ENCODE measurements at places on chromosomes 13 and 19.
A peak's percentile ranks its signal among the peaks of the same experiment; 100 is the strongest.

DNA sequence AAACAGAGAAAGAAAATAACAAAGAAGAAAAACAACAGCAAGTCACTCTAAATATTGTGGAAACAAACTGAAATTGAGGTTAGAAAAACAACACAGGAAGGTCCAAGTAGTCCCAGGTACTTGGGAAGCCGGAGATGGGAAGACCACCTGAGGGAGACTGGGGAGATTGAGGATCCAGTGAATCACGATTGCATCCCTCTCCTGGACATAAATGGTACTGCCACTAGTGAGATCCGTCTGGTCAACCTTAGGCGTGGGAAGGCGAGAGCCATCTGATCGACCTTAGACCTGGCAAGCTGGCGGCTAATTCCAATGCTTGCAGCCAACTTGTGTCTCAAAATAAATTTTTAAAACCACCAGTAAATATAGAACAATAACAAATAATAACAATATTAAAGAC is 81.9 kb downstream of the ZNF726 start:
- no peak for DNase-seq

DNA sequence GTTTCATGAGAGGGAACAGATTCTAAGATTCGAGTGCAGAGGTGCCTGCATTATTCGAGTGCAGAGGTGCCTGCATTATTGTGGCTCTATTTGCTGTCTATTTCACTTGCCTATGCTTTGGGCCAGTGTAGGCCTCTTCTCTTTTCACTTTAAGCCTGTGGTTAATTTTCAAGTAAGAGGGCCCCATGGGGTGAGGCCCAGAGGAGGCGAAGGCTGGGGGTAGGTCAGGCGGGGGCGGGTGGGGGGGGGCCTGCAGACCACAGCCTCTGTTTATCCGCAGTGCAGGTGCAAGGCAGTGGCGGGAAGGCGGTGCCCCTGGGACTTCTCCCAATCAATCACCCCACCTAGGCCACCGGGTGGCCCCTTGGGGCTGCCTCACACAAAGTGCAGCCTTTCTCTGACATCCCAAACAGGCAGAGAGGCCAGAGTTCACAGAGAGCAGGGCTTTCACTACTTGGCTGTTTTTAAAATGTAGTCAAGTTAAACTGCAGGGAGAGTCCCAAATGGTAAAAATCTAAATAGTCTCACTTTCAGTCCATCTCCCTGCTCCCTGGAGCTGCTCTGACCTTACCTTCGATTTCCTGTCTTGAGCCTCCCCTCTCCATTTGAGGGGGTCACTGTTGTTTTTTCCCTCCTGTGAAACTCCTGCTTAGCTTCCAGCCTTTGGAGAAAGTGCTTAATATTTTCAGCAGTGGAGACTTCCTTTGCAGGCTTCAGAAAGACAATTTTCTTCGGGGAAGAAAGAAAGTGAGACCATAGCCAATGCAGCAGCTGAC is 249.0 kb downstream of the DLEU7 start:
- DNase-seq: no peak

DNA sequence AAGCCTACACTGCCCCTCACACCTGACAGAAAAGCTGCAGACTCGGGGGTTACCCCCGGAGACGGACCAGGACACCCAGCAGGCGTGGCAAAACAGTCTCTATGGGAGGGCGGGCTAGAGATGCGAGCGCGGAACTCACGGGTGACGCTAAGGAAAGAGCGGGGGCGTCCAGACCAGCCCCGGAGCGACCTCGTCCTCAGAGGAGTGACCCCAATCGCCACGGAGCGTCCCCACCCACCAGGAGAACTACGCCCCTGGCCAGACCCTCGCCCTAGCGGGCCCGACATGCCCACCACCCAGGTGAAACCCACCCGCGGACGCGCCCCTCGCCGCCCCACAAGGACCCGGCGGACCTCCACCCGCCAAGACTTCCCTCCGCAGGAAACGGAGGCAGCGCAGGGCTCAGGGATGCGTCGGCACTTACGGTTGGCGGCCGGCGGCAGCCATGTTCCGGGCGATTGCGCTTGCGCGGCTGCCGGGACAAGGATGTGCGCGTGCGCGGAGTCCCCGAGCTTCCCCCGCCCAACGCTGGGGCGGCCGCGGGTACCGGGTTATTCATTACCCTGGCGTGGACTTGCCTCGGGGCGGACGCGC is at the start of gene ZNF329:
ZNF329 (minus strand) TSS at position 462 of the 594 bp plus-strand sequence. CDS start 21,286 bp downstream, outside the sequence.
- DNase-seq: peak; percentile 32

GRCh38 chr13:45812695-45813372 is 38.7 kb downstream of the SIAH3 start:
- DNase-seq: no peak

- DNase-seq: no peak
Observed at GRCh38 chr13:92671821-92672220, 554.8 kb upstream of the GPC6 start.

GRCh38 chr13:28705461-28706083 is 13.2 kb downstream of the SLC46A3 start:
- no peak for DNase-seq

DNA sequence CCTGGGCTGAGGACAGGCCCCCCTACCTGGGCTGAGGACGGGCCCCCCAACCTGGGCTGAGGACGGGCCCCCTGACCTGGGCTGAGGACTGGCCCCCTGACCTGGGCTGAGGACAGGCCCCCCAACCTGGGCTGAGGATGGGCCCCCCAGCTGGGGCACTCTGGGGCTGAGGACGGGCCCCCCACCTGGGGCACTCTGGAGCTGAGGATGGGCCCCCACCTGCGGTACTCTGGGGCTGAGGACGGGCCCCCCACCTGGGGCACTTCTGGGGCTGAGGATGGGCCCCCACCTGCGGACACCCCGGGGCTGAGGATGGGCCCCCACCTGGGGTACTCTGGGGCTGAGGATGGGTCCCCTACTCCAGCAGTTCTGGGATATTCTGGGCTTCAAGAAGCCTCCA is 65.5 kb downstream of the RASA3 start:
- DNase-seq: no peak

- DNase-seq: peak; percentile 79
Observed at GRCh38 chr19:32104153-32104849, 241.1 kb upstream of the ZNF507 start.

- no peak for DNase-seq
Observed at GRCh38 chr19:32812571-32812970, 57.0 kb downstream of the SLC7A9 start.

DNA sequence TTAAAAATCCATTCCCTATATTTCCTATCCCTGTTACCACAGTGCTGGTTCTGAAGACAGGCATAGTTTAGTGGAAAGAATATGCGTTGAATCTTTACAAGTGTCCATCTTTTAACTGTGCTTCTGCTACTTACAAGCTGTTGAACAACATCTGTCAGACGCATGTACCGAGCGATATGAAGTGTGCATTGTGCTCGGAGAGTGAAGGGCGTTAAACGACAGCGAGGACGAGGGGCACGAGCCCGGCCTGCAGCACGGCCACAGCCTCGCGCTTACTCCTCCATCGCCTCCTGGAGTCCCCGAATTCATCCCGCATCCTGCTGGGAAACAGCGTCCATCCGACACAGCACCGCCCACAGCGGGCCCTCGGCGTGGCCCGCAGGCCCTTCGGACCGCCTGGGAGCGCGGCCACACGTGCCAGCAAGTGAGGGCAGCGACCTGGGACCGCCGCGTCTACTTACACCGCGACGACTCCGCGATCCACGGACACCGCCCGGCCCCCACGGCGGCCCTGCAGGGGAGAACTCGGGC is 514 bp downstream of the PCID2 start:
- DNase-seq: no peak

DNA sequence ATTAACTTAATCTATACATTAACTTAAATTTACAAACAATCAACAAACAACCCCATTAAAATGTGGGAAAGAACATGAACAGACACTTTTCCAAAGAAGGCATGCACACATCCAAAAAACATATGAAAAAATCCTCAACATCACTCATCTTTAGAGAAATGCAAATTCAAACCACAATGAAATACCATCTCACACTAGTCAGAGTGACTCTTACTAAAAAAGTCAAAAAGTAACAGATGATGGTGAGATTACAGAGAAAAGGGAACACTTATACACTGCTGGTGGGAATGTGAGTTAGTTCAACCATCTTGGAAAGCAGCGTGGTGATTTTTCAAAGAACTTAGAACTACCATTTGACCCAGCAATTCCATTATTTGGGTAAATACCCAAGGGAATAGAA is 759.2 kb upstream of the SLITRK1 start:
- no peak for DNase-seq

GRCh38 chr19:19946226-19946625 is 45.5 kb downstream of the ZNF93 start:
- DNase-seq: no peak

DNA sequence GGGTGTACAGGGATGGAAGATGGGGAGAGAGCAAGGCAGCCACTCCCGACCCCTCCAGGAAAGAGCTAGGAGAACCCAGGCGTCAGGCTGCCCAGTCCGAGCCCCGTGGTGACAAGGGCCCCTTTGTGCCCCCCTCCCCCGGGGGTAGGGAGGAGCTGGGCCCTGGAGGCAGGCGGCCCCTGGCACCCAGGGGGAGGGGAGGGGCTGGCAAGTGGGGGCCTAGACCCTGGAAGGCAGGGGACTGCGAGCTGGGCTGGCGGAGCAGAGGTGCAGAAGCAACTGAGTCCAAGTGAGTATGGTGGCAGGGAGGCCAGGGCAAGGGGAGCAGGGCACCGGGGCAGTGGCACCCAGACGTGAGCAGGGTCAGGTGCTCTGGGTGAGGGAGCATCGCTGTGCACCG is at the start of gene MAG:
MAG (plus strand) TSS at position 246 of the 400 bp plus-strand sequence. CDS start 3,248 bp downstream, outside the sequence.
- no peak for DNase-seq

DNA sequence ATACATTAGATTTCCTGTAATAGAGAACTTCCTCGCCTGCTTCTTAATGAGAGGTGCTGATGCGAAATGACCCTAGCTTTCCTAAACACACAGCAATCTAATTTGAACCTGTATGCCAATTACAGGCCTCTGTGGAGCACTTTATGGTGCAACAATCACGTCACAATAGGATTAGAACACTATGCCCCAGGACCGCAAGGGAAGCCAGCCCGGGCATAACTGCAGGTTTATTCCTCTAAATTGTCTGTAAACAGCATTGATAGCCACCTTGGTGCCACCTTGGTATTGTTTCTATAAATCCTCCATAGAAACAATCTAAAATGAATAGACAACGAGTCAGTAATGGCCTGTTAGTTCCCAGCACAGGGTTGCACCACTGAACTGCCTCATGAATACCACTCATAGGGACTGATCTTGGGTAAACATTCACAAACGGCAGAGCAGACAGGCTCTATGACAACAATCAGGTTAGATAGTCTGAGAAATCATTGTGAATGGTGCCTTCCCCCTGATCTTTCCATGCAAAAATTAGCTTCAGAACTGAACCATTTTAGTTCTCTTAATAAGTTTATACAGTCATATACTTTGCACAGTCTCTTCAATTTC is 182.5 kb upstream of the OBI1 start:
- DNase-seq: no peak

DNA sequence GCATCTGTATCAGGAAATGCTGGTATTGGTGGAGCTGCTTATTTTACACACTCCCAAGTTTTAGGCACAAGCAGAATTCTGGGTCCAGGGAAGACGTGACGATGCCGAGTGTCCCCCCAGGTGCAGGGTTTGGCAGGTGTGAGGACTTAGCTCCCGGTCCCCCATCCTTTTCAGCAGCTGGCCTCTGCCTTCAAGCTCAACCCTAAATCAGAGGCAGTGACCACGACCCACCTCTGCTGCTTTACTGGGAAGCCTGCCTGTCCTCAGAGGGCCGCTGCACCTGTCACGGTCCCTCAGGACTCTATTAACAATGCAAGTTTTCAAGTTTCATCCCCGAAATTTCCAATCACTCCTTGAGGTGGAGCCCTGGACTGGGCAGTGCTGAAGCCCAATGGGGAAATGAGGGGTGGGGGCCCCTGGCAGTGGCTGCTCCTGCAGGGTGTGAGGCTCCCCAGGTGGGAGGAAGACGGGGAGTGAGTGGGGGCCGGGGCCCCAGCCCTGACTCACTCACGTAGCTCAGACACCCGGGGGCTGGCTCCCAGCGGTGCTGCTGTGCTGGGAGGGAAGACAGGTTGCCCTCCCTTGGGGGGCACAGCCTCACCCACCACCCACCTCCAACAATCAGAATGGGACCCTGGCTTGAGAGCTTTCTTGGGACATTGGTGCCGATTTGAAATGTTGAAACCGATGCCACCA is 92.6 kb upstream of the MCF2L start:
- no peak for DNase-seq

- DNase-seq: no peak
Observed at GRCh38 chr19:11181488-11181887, 15.9 kb downstream of the KANK2 start.

GRCh38 chr13:31213651-31214289 is 14.0 kb downstream of the B3GLCT start:
- no peak for DNase-seq

- DNase-seq: no peak
Observed at GRCh38 chr13:95432141-95432540, 120.4 kb upstream of the CLDN10 start.

- no peak for DNase-seq
Observed at GRCh38 chr19:3313199-3313575, 53.2 kb upstream of the NFIC start.
